NCI-H460 (cell line): ENCODE measurements at places on chromosomes 5 and 9. TPM values are rescaled to one million over a fixed set of nuclear protein-coding genes. Genes with fewer than 3 reads are reported as not detected.

RGS14 gene
- 16.0 and 21.4 TPM in 2 replicates for total RNA-seq

- no peak for DNase-seq
These were observed 1.3 kb downstream of the VCP start for GRCh38 chr9:35070823-35071813.

GRCh38 chr5:6803981-6804550 is 90.8 kb downstream of the TENT4A start:
- no peak for DNase-seq

DNA sequence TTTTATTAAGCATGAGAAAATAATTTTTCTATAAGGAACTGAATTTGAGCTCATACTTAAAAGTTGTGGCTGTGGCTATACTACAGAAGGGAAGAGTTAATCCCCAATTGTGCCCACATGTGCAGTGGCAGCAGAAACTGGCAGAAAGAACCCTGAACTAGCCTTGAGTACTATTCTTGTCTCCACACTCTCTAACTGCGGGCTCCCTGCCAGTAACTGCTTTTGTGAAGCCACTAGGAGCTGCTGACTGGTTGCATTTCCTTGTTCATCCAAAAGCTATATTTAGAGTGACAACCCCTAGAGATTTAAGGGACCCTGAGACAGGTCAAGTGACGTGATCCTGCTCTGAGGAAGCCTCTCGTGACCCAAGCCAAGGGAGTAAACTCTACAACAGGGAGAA is 238.6 kb downstream of the ELAVL2 start:
- no peak for DNase-seq

GRCh38 chr5:153827397-153827796 is 211.3 kb downstream of the FAM114A2 start:
- no peak for DNase-seq

DNA sequence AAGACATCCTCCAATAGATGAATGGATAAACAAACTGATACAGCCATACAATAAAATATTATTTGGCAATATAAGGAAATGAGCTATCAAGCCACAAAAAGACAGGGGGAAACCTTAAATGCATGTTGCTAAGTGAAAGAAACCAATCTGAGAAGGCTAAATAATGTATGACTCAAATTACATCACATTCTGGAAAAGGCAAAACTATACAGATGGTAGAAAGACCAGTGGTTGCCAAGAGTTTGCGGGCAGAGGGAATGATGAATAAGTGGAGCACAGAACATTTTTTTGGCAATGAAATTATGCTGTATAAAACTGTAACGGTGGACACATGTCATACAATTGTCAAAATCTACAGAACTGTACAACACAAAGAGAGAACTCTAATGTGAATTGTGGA is 63.3 kb downstream of the CSF2 start:
- DNase-seq: no peak

DNA sequence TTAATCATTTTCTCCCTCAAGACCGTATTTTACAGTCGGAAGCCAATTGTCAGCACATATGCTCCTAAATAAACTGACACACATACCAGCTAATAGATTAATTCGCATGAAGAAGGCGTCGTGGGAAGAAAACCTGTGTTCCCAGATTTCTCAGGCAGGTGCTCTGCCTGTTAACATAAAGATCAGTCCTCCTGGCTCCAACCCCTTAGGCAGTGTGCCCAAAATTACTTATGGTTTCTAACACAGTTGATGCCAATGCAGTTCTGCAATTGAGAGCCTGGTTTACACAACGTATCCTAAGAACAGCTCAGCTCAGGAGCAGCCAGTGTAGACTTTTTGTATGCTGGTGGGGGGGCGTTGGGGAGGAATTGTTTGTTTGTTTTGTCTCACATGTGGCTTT is 208.3 kb downstream of the ENC1 start:
- DNase-seq: no peak
